ENCODE measurements at places on chromosomes 3 and 15.
A peak's percentile ranks its signal among the peaks of the same experiment; 100 is the strongest.

DNA sequence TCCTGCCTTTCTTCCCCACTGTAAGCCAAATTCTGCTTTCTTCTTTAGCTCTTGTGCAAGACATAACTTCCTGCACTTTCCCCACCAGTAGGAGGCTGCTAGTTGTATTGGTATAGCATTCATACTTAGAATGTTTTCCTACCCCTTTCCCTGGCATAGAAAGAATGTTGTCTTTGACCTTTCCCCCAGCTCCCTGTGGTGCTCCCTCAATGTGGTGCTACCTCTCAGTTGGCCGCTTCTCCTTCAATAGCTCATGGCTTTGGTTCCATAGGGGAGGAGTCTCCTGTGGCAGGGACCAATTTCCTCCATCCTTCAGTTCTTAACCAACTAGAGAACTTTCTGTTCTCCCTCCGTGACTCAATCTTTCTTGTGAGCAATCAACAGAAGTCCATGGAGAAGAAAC, 67.5 kb upstream of the AKAP13 start:
- DNase-seq: no peak

- no peak for DNase-seq
Measured at GRCh38 chr3:151015767-151016477, 43.4 kb upstream of the CLRN1 start.

DNA sequence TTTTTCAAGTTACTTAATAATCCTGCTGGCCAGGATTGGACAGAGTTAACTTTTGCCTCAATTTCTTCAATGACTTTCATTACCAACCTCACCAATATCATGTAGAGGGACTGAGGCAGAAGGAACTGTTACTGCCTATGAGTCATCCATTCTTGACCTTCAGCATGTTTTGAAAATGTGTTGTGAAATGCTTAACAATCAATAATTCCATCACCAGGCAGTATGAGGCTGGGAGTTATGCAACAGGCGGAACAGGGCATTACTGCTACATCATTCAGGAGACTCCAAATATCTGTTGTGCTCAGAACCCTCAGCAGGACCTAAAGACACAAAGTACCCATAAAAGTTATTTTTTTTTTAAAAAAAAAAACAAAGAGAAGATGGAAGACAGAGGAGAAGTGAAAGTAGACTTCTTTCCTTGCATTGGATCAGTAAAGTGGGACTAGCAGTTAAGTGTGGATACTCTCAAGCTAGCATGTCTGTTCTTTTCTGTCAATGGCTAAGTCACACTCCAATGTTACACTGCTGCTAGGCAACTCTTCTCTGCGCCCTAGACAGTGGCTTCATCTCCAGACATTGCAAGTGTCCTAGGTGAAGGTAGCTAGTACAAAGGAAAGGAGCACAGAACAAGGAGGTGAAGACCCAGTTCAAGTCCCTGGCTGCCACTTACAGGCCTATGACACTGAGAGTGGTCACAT, 184.9 kb upstream of the LPP start:
- no peak for DNase-seq

GRCh38 chr3:113968986-113969385, 21.2 kb downstream of the ZDHHC23 start:
- no peak for DNase-seq

- DNase-seq: no peak
Measured at GRCh38 chr3:12149029-12149428, 9.7 kb downstream of the TIMP4 start.

DNA sequence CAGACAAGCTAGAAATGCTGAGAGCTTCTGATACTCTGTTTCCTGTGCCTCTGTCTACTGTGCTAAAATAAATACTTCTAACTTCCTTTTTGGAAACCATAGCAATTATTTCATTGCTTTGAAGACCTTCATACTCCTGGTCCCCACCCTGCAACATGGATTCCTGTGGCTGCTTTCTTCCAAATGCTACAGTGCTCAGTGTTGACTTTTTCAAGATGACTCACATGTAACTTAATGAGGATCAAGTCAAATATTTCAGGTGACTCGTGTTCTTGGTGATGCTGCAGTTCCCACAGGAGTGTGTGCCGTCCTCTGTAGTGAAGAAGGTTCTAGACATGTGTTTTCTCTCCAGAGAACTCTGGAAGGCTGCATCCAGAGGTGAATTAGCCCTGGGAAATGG, 288.6 kb downstream of the CLSTN2 start:
- DNase-seq: no peak

DNA sequence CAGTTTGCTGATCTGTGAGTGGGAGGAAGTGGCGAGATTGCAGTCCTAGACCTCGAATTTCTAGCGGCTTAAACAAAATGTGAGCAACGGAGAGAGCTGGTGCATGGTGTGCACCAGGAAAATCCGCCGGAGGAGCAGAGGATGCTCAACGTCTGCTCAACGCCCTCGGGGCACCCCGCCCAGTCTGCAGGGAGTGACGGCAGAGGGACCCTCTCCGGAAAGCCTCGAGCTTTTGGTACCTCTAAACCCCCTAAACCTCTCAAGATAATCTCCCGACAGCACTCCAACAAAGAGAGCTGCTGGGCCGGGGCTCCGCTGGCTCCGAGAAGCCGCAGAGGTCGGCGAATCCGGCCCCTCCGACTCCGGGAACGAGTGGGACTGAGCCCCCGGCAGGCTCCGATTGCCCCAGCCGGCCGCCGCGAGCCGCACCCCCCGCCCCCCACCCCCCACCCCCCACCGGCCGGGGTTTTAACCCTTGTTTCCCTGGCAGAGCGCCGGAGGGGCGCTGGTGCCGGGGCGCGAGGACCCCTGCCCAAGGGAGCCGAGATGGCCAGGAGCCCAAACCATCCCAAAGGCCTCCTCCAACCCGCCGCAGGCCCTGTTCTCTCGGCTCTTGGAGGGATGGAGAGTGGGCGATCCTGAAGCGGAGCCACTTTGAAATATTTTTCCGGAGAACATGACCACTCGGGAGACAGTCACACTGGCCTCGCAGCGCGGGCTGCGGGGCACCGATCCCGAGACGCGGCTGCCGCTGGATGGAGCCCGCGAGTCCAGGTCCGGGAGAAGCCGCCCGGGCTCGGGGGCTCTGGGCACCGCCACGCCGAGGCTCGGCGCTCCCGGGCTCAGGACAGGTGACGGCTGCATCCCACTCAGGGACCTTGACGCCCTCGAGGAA, 1.5 kb downstream of the MEGF11 start:
- DNase-seq: peak; percentile 64

DNA sequence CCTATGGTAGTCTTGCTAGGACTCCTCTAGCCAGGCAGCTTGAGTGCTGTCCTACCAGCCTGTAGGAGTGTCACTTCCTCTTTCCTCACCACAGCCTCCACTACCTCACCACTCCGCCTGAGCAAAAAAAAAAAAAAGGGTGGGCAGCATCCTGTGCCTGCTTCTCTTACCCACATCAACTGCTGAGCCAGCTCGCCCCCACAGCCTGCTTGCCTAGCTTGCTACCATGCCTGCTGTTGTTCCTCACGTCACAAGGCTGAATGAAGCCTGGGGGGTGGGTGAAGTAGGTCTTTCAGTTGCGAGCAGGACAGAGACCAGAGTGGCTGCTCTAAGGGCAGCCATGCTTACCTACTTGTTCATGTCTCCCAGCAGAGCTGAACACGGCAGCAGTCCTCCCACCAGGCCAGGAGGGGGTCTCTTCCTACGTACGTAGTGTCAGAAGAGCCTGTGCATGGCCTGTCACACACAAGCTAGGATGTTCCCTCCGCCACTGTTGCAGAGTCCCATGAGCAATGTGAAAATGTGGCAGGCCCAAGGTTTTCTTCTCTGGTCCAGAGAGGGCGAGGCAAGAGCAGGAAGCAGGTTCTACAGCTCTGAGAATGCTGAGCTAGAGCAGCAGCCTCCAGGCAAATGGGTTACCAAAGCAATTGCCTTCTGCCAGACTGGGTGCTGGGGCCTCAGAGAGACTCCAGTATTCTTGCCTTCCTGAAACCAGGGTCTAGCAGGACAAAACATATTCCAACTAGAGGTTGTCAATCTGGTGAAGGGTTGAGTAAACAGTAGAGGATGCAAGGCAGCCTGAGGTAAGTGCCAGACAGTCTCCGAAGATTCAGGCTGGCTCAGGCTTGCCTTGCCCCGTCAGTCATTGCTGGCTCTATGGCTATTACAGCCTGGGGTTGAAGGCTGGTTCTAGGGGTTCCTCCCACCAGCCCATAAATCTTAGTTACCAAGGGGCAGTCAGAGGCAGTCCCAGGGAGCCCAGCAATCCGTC, 8.1 kb downstream of the PPM1M start:
- no peak for DNase-seq

GRCh38 chr15:28930476-28931291, 44.9 kb downstream of the APBA2 start:
- DNase-seq: no peak

- DNase-seq: peak; percentile 15
Measured at GRCh38 chr3:104596551-104596950, 770.2 kb upstream of the ALCAM start.

Measured in WERI-Rb-1 (cell line).